ENCODE measurements at places on chromosomes 2 and 18.

DNA sequence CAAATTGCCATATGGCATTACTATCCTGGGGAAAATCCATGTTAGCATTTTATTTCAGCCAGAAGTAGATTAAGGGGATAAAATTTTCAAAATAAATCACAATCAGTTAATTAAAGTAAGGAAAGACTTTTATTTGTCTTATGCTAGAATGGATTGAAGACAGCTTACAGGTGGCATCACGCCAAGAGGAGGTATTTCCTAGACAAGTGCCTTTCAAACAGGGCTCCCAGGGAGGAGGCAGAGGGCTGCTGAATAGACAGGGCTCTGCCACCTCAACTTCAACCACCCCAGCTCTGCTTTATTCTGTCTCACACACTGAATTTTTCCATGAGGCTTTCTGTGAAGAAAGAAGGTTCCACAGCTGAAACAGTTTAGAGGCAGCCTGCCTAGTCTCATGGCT is 12.2 kb downstream of the CCDC68 start:
- no peak for DNase-seq

GRCh38 chr18:6411382-6411781 is 3.3 kb downstream of the L3MBTL4 start:
- DNase-seq = no peak

DNA sequence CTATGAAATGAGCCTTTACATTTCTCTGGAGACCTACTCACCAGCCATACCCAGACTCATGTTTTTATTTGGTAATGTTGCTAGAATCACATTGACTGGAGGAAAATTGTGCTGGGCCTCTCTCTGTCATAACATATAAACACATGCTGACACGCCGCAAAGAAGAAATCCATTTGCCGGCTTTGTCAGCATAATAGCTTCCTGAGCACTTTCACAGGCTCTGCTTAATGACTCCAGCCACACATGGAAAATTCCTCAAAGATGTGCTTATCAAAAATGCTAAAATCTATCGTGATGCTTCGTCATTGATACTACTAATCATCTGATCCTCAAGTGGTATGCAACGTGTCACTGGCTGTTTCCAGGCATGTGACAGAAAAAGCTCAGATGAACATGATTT is 63.1 kb downstream of the RND3 start:
- no peak for DNase-seq

GRCh38 chr18:76553715-76554546 is 58.9 kb upstream of the ZNF516 start:
- DNase-seq = no peak

GRCh38 chr2:182456784-182457183 is 29.9 kb upstream of the PDE1A start:
- DNase-seq = no peak

GRCh38 chr2:186639939-186640338 is 50.1 kb downstream of the ITGAV start:
- no peak for DNase-seq

Data from GM04503 (cell line).